ENCODE measurements at places on chromosomes 5 and 9.
A peak's percentile ranks its signal among the peaks of the same experiment; 100 is the strongest.

DNA sequence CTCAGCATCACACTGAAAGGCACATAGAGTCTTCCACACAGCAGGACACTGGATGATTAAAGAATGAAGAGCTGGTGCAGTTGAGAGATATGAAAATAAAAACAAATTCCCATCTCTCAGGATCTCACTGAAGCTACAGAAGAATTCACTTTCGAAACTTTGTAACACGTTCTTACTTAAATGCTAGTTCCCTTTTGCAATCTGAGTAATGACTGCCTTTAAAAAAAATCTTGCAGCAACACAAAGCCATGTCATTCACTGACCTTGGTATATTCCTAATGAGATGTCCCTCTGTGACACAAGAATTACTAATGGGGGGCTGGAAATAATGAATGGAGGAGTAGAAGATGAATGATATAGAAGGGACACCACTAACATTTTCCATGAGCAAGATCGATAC, 201.8 kb downstream of the GLIS3 start:
- no peak for DNase-seq

GRCh38 chr5:178668579-178668978, 41.7 kb upstream of the CLK4 start:
- no peak for DNase-seq

DNA sequence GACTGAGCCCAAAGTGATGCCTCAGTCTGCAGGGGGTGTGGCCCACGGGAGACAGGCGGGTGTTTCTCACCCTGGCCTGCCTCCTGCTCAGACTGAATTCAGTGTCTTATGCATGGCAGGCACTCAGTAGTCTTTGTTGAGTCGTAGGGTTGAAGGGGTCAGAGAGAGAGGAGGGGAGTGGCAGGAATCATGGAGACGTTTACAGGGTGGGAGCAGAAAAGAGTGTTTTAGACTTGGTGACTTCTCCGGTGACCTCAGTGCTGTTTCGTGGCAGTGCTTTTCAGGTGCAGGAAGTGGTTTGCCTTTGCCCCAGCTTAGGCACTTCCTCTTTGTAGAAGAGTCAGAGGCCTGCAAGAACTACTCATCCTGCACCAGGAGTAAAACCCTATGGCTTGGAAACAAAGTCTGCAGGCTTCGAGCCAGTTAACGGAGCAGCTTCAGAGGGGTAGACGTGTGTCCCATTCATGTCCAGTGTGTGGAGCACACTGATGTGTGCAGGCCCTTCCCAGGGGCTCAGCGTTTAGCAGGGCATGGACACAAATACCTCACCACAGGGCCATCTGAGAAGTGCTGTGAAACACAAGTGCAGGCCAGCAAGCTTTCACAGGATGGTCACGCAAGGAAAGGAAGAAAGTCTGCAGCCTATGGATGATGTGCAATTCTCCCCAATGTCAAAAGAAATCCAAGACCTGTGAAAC, 24.5 kb upstream of the SEMA4D start:
- DNase-seq = peak; percentile 31

DNA sequence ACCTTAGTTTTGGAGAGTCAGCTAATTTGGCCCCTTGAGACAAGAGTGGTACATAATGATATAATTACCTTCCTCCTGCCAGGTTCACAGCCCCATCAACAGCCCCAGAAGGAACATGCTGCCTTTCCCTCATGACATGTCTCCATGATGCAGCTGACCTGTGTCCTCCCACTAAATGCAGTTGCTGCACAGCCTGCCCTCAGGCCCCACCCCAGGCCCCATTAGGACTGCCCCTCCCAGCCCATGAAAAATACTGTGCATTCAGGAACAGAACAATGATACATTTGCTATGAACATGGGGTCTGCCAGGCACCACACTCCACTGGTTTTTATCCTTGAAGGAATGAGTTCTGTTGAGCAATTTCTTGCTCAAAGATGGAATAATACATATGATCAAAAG, 176.4 kb downstream of the C5orf15 start:
- DNase-seq = no peak

- no peak for DNase-seq
These were observed 31.9 kb downstream of the IRF1 start for GRCh38 chr5:132458651-132459030.

GRCh38 chr9:99726758-99727157, 94.9 kb upstream of the NR4A3 start:
- DNase-seq = no peak

Data from stimulated activated effector memory CD8-positive, alpha-beta T cell treated with anti-CD3 and anti-CD28 coated beads, Interleukin-12 subunit alpha, Interleukin-12 subunit beta, amount 100 ng/mL, for 72 hours (primary cell).